ENCODE measurements at places on chromosomes 7 and 10.
A peak's percentile ranks its signal among the peaks of the same experiment; 100 is the strongest.

DNA sequence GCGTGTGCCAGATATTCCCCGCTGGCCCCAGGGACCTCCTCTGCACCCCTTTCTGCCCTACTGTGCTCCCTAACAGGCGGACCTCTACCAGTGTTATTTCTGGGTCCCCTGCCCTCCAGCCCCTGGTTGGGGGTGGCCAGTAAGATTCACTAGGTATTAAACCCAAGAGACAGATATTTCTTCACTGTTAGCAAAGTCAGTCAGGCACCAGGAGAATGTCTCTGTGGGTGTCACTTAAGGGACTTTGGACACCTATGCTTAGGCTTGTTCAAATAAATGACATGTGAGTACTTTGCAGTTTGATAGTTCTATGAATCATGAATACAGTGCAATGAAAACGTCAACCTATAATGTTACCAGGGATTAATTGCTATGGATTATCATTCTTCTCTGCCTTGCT is 234.3 kb upstream of the IGFBP3 start:
- no peak for DNase-seq

- DNase-seq, result no peak
Measured at GRCh38 chr10:122968698-122969097, 11.5 kb upstream of the PSTK start.

- DNase-seq, result no peak
Measured at GRCh38 chr10:97759946-97760345, 11.9 kb downstream of the SFRP5 start.

- no peak for DNase-seq
Measured at GRCh38 chr10:103367379-103367781, 396 bp upstream of the TAF5 start.

GRCh38 chr10:45152726-45153125 is 152.0 kb downstream of the ZNF22 start:
- no peak for DNase-seq

DNA sequence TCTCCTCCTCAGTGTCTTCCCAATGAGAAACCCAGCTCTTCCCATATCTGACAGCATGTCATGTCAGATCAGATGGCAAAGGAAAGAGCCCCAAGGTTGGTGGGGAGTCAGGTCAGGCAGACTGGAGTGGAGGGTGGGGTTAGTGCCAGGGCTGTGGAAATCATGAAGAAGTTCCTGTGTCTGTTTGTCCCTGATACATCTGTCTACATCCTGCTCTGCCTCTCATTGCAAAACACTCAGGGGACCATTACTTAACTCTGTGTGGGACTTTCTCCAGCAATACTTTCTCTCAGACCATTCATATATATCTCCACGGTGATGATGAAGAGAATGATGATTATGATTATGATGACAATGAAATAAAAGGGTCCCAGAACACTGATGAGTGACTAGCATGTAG is 3.3 kb downstream of the PRRT4 start:
- DNase-seq, result no peak

- DNase-seq, result no peak
Measured at GRCh38 chr7:13309535-13309934, 622.1 kb downstream of the ARL4A start.

DNA sequence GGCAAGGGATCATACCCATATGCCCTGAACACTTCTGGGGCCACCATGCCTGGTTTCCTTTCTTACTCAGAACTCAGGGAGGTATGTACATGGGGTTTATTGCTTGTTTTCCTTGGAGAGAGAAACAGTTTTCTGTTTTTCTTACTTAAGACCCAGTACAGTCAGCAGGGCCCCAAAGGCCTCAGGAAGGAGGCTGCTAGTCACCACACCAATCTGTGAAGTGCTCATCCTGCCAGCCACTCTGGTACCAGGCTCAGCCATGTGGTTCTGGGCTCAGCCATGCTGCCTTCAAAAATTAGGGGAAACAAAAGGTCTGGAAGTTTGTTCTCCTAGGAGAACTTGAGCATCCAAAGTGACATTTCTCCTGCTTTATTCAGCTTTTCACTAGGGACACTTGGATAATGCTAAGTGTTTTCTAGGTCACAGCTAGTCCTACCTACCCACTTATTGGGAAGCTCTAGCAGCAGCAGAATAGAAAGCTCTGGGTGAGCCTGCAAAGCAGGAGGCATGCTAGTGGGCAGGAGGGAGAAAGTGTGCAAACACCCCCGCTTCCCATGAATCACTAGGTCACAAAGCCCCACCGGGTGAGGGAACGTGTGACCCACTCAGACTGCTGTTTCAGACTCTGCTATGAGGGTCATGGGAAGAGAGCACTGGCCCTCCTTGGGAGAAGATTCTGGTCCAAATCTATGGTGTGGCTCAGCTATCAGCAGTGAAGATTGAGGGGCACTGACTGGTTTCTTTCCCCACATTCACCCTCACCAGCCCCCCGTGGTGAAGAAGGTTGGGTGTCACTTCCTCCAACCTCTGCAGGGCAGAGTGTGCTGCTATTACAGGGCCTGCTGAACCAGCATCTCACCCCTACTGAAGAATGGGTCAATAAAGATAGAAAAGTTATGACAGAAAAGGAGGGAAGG is 23.9 kb downstream of the NUDCD3 start:
- no peak for DNase-seq

- no peak for DNase-seq
Measured at GRCh38 chr10:68578974-68579373, 18.8 kb downstream of the TET1 start.

- no peak for DNase-seq
Measured at GRCh38 chr10:11262494-11263345, 245.0 kb downstream of the CELF2 start.

- no peak for DNase-seq
Measured at GRCh38 chr7:116162254-116162653, 48.1 kb upstream of the TES start.

- peak; percentile 63 for DNase-seq
Measured at GRCh38 chr7:76397409-76398183, 11.9 kb downstream of the SSC4D start.

GRCh38 chr7:29647020-29647654 is 83.5 kb downstream of the PRR15 start:
- no peak for DNase-seq

DNA sequence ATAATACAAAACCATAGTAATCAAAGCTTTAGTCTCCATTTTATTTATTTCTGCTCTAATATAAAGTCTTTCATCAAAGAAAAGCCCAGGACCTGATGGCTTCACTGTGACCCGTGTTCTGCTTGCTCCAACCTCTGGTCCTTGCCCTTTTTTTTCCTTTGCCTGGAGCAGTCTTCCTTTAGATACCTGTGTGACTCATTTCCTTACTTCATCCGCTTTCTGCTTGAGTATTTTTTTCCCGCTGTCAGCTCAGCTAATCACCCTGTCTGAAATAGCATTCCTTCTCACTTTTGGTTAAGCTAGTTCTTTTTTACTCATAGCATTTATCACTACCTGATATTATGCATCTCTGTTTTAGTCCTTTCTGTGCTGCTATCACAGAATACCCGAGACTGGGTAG is 194.8 kb downstream of the ABCA13 start:
- DNase-seq, result peak; percentile 86

- no peak for DNase-seq
Measured at GRCh38 chr7:121026159-121026558, 37.6 kb downstream of the CPED1 start.

GRCh38 chr7:66682350-66683093 is 53.8 kb downstream of the KCTD7 start:
- DNase-seq, result peak; percentile 53

GRCh38 chr7:97506728-97507127 is 225.2 kb upstream of the TAC1 start:
- DNase-seq, result no peak

DNA sequence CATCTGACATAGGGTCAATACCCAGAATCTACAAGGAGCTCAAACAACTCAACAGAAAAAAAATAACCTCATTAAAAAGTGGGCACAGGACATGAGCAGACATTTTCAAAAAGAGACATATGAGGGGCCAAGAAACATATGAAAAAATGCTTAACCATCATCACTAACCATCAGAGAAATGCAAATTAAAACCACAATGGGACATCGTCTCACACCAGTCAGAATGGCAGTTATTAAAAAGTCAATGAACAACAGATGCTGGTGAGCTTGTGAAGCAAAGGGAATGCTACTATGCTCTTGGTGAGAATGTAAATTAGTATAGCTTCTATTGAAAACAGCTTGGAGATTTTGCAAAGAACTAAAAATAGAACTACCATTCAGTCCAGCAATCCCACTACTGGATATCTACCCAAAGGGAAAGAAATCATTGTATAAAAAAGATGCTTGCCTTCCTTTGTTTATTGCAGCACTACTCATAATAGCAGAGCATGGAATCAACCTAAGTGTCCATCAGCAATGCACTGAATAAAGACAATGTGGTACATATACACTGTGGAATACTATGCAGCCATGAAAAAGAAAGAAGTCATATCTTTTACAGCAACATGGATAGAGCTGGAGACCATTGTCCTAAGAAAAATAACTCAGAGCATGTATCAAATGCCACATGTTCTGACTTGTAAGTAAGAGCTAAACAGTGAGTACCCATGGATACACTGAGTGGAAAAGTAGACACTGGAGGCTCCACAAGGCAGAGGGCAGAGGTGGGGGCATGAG is 139.8 kb downstream of the ADARB2 start:
- DNase-seq, result no peak

GRCh38 chr7:36078816-36079360 is 74.2 kb upstream of the EEPD1 start:
- DNase-seq, result no peak

GRCh38 chr7:80781561-80781979 is 137.3 kb downstream of the SEMA3C start:
- DNase-seq, result peak; percentile 68

- DNase-seq, result no peak
Measured at GRCh38 chr7:143905509-143905908, 3.5 kb upstream of the TCAF1 start.

- DNase-seq, result peak; percentile 97
Measured at GRCh38 chr10:75469006-75469616, 37.7 kb downstream of the LRMDA start.

DNA sequence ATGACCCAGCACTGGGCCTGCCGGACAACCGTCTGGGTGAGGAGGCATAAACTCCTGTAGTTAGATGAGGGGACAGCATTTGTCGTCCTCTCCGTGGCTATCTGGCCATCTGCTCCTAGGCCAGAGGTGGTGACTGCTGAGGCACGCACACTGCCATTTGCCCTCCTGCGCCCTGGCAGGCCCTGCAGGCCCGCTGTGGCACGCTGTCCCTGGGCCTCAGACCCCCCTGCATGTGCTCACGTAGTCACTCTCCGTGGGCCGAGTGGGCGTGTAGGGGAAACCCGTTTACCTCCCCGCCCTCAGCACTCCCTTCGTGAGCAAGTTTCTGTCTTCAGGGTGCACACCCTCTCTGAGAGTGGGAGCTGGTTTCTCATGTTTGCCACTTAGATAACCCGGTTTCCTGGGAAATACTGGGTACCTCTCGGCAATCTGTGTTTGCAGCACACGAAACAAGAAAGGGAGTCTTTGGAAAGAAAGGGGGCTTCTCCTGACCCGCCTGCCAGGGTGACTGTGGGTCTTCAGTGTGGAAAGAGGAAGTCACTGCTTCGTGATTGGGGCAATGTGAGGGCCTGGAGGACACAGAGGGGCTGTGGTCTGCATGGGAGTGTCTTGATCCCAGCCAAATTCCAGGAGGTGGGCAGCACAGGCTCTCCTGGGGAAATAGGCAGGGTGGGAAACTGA is 10.8 kb downstream of the ADAMTS14 start:
- peak; percentile 23 for DNase-seq

GRCh38 chr10:18000601-18001000 is 48.9 kb downstream of the SLC39A12 start:
- DNase-seq, result no peak

- DNase-seq, result peak; percentile 57
Measured at GRCh38 chr7:135193615-135194081, 17.7 kb downstream of the WDR91 start.

- DNase-seq, result no peak
Measured at GRCh38 chr7:79458796-79459195, 5.3 kb upstream of the MAGI2 start.

GRCh38 chr10:43965033-43965917 is 316.6 kb upstream of the ZNF32 start:
- DNase-seq, result no peak

DNA sequence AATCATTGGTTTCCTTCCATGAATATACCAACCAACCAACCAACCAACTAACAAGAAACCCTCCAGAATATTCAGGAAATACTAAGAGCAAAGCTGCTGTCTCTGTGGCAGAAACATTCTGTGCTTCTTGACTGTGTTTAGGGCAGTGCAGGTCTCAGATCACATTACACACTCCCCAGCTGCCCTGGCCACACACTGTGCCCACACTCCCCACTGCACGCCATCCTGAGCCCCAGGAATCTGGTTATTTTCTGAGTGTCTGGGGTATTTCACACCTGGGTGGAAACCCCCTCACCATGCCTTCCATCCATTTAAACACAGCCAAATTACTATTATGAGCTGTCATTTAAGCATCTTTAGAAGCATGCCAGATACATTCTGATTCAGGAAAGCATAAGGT is 183.7 kb upstream of the ANK3 start:
- no peak for DNase-seq

DNA sequence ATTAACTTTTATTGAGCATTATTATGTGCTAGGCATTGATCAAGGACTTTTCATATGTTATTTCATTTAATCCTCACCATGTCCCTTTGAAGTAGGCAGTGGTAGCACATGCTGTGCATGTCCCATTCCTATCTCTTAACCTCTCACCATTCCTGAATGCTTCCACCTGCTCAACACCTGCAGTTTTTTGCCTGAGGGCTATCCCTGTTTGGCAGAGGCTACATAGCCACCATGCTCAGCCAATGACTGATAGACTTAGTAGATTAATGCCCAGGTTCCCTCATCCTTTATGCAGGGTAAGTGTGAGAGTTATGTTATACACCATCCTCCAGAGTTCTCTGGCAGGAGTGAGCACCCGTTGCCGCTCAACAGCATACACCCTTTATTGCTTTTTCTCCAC is 387.8 kb downstream of the BBS9 start:
- DNase-seq, result no peak

DNA sequence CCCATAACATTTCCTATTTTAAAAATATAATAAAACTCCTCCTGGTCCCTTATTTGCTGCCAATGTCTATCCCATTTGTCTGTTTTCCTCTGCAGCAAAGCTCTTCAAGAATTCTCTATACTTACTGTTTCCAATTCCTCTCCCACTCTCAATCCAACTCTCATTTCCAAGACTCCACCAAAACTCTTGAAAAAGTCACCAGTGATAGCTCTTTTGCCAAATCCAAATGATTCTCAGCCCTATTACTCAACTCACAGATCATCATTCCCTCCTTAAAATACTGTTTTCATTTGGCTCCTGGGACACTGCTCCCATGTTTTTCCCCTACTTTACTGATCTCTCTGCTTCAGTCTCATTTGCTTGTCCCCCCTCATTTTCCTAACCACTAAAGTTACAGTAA is 139.4 kb downstream of the HIBADH start:
- no peak for DNase-seq

All from epithelial cell of esophagus (primary cell).